Aorta (tissue), 5 donors: ENCODE measurements at places on chromosomes 2 and 18. TPM values are rescaled to one million over a fixed set of nuclear protein-coding genes. Genes with fewer than 3 reads are reported as not detected.

Gene PMAIP1
- polyA plus RNA-seq: 1.0 TPM

Gene CDKL4
- polyA plus RNA-seq: not detected

Gene IL1F10
- polyA plus RNA-seq: not detected

Gene GPR17
- polyA plus RNA-seq: 0.63 TPM

Gene BBS5
- 1.3 TPM for polyA plus RNA-seq

Gene RTP5
- not detected for polyA plus RNA-seq

Gene FABP1
- 2,211 TPM for polyA plus RNA-seq

Gene FBXO48
- 0.43 TPM for polyA plus RNA-seq

Gene CFC1
- not detected for polyA plus RNA-seq

Gene TTC27
- polyA plus RNA-seq: 9.9 TPM

Gene SERPINB11
- polyA plus RNA-seq: not detected

Gene INHBB
- 0.50 TPM for polyA plus RNA-seq

Gene CIDEA
- not detected for polyA plus RNA-seq

Gene ABCG8
- polyA plus RNA-seq: not detected

Gene TRAF3IP1
- polyA plus RNA-seq: 15.8 TPM

Gene ZNF516
- polyA plus RNA-seq: 2.0 TPM
